Chondrocyte (in vitro differentiated cells): ENCODE measurements at places on chromosomes 4 and X. TPM values are rescaled to one million over a fixed set of nuclear protein-coding genes. Genes with fewer than 3 reads are reported as not detected.

The GAGE10 gene
- not detected in 3 replicates for total RNA-seq

DNA sequence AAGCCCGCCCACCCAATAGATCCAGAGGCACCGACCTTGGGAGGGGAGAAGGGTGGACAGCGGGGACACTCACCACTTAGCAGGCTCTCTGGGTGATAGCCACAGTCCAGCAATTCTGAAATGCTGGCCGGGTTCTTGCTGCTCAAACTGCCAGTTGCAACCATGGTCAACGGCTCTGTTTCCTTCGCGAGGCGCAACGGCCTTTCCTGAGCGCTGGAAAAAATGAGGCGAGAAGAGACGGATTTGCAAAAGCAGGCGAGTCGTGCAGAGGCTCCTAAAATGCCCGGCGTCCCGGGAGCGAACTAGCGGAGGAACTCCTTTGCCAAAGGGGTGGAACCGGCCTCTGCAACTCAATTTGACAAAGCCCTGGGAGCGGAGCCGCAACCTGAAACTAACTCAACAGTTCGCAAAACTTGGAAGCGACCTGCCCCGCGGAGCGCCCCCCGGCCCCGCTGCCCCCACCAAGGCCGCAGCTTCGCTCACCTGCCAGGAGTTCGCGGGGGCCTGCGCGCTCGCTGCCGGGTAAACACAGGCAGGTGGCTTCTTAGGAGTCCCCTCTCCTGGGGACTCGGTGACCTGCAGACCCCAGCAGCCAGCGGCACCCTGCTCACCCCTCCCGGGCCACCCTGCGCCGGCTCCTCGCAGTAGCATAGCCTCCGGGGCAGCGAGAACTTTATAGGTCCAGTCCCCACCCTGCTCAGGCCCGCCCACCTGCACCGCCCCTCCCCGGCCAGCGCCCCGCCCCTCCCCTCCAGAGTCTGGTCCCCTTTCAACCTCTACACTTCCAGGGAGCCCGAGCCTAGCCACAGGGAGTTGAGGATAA, at the start of gene DDIT4L:
DDIT4L (minus strand) TSS at position 649 of the 823 bp plus-strand sequence; CDS start at position 164, 485 bp downstream.
- H3K4me3 ChIP-seq: peak within 1 kb of the TSS; percentile 76
- no peak within 1 kb of the TSS for H3K27ac ChIP-seq
- DNase-seq: no peak
- H3K4me1 ChIP-seq: peaks cover 15% of the 10 kb centered on the region
- H3K27me3 ChIP-seq: peaks cover 13% of the 10 kb centered on the region

GRCh38 chrX:43469391-43470054, 186.6 kb upstream of the MAOA start:
- no peaks in the 10 kb centered on the region for H3K36me3 ChIP-seq
- DNase-seq: no peak
- no peak overlapping the region for H3K4me3 ChIP-seq
- H3K27ac ChIP-seq: no peak overlapping the region
- no peaks in the 10 kb centered on the region for H3K27me3 ChIP-seq

DNA sequence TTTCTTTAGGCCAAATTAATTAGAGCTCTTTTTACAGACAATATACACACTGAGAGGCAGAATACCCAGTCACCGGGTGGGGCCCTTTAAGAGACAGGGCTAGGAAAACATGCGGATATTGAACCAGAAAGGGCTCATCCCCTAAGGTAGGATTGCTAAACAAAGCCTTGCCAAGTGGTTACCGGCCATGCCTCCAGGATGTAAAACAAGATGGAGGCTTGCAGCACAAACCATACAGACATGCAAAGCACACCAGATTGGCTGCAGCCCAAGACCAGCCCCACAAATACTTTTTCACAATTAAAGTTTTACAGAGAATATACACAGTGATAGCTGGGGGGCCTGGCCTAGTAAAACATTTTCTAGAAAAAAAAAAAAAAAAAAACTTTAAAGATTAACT, 210.0 kb downstream of the KLHL4 start:
- H3K27ac ChIP-seq: no peak overlapping the region
- H3K36me3 ChIP-seq: no peaks in the 10 kb centered on the region
- no peaks in the 10 kb centered on the region for H3K4me1 ChIP-seq
- no peak overlapping the region for H3K4me3 ChIP-seq
- no peaks in the 10 kb centered on the region for H3K27me3 ChIP-seq

DNA sequence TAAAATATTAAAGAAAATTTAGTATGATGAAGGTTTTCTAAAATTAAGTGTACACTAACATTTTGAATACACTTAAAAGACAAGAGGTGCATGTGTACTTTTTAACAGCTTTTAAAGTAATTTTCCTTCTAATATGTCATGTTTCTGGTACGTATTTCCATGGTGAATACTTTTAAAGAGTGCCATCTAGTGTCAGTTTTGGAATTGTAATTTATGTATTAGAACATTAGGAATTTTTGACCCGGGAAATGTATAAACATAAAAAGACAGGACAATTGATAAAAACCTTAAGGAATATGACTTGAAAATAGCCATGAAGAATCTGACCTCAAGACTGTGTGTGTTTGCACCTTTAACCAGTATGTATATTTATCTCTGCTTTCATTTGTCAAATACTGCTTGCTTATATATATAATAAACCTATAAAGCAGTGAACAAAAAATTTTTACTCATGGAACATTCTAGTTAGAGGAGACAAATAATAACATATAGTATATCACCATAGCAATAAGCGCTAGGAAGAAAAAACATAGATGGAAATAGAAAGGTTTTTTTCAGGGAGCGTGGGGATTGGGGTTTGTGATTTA, 7.2 kb downstream of the GSTCD start:
- H3K27me3 ChIP-seq: no peaks in the 10 kb centered on the region
- no peak overlapping the region for H3K27ac ChIP-seq
- H3K4me1 ChIP-seq: peaks cover 15% of the 10 kb centered on the region

- H3K27me3 ChIP-seq: no peaks in the 10 kb centered on the region
- H3K27ac ChIP-seq: no peak overlapping the region
- DNase-seq: no peak
- no peaks in the 10 kb centered on the region for H3K36me3 ChIP-seq
- peaks cover 24% of the 10 kb centered on the region for H3K4me1 ChIP-seq
- H3K4me3 ChIP-seq: no peak overlapping the region
Measured at GRCh38 chr4:159160242-159160641, 57.4 kb downstream of the RAPGEF2 start.

The NR0B1 gene
- total RNA-seq: not detected in 3 replicates

DNA sequence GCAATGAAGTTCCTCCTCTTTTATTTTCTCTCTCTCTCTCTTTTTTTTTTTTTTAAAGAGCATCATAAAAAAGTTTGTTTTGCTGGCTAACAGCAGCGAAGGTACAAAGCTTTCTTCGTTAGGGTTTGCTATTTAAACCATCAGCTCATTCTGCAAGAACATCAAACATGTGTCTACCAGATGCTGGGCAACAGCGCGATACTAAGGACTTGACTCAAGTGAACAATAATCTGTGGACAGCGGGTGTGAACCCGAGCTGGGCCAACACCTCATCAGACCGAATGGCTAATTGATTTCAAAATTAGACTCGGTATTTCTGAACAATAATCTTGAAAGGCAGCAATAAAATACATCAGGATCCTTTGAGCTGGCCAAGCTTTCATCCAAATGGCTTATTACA, 246.4 kb downstream of the FBXO8 start:
- H3K4me1 ChIP-seq: no peaks in the 10 kb centered on the region
- DNase-seq: no peak
- H3K4me3 ChIP-seq: no peak overlapping the region
- H3K36me3 ChIP-seq: no peaks in the 10 kb centered on the region
- H3K27ac ChIP-seq: no peak overlapping the region

The SPANXB1 gene
- not detected in 3 replicates for total RNA-seq

The CFI gene
- total RNA-seq: not detected in 3 replicates
